ENCODE measurements at places on chromosomes 4 and X.

GRCh38 chr4:7926822-7927221 lies 12.8 kb downstream of the AFAP1 start:
- no peak for DNase-seq

- DNase-seq, result no peak
Measured at GRCh38 chr4:94758141-94758699, 465 bp downstream of the BMPR1B start.

- no peak for DNase-seq
Measured at GRCh38 chr4:114694770-114695169, 96.2 kb downstream of the UGT8 start.

GRCh38 chrX:40530509-40530908 lies 50.3 kb upstream of the ATP6AP2 start:
- DNase-seq, result no peak

DNA sequence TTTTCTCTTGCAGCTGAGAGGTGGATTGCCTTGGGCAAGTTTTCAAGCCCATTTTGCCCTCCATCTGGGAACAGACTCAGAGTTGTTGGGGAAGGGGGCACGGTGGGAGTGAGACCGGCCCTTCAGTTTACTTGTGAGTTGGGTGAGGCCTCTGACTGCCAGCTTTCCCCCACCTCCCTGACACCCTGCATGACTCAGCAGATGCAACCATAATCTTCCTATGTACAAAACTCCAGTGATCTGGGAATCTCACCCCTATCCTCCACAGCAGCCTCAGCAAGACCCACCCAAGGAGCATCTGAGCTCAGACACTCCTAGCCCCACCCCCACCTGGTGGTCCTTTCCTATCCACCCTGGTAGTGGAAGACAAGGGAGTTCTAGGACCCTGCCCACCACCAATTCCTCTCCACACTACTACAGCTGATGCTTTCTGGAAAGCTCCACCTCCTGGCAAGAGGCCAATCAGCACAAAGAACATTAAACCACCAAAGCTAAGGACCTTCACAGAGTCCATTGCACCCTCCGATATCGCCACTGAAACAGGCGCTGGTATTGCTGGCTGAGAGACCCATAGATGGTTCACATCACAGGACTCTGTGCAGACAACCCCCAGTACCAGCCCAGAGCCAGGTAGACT lies 99.4 kb upstream of the STK26 start:
- DNase-seq, result no peak

DNA sequence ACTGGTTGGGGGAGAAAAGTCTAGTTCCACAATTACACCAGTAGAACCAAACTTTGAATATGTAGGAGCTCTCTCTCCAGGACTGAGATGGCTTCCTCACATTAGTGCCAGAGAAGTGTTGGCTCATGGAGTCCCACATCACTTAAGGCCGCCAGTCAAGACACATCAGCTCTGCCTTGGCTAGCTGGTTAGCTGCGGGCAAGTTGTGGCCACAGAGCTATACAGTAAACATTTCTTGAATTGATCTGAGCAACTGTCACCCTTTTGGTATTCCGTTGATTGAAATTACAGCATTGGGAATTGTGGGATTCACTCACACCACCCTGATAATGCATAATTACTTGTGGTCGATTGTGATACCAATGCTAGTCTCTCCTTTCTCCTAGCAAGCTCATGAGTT lies 76.2 kb downstream of the LNX1 start:
- no peak for DNase-seq

DNA sequence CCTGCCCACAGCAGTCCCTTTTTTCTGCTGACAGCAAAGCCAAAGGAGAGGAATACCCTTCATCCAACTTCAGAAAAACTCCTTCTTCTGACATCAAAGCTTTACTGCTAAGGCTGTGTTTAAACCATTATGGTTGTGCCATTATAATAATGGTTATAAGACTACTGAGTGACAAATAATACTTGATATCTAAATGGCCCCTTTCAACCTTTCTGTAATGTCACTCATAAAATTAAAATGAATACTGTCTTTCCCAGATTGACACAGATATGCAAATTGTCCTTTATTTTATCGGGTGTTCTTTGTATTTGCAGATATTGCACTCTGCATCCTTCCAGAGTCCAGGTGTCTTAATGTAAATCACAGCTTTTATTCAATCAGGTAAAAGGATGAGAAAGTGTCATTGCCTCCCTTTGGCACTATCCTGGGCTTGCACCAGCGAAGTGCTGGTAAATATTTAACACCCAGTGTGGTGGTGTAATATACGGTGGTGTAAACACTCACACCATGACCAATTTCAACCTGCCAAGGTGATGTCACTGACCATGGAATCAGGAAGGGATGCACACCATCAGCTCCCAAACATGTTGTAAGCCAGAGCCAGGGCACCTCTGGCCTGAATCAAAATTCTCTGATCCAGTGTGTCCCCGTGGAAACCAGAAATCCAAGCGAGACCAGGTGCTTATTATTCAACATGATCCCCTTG lies 139.4 kb upstream of the TENM3 start:
- no peak for DNase-seq

DNA sequence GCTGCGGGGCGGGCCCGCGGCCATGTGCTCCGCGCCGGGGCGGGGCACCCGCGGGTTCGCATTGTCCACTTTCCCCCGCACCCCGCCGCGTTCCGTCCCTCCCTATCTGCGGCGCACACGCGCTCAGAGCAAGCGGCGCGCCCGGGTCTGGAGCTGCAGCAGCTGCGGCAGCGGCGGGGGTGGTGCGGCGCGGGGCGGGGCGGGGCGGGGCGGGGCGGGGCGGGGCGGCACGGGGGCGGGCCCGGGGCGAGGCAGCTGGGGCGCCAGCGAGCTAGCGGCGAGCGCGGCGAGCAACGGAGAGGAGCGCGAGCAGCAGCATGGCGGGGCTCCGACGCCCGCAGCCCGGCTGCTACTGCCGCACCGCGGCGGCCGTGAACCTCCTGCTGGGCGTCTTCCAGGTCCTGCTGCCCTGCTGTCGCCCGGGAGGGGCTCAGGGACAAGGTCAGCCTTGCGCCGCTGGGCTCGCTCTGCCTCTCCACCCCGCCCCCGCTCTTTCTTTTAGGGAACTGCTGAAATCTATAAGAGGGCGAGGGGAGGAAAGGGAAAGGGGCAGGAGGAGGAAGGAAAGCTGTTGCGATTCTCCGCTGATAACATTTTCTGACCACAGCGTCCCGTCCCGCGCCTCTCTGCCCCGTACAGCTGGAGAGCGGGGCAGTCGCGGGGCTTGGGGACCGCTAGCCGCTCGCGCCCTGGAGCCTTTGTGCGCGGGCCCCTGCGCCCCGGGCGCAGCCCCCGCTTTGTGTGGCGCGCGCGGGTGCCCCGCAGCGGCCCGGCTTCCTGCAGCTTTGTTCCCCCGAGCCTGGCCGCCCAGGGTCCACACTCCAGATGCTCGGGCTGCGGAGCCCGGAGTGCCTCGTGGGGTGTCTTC lies at the start of gene TMEM131L:
TMEM131L (plus strand) TSS at position 280 of the 868 bp plus-strand sequence; CDS start at position 318, 38 bp downstream.
- DNase-seq, result peak; percentile 59

- DNase-seq, result peak; percentile 48
Measured at GRCh38 chr4:140094438-140095420, 59.3 kb downstream of the MAML3 start.

- no peak for DNase-seq
Measured at GRCh38 chr4:107314156-107314555, 278.0 kb upstream of the DKK2 start.

DNA sequence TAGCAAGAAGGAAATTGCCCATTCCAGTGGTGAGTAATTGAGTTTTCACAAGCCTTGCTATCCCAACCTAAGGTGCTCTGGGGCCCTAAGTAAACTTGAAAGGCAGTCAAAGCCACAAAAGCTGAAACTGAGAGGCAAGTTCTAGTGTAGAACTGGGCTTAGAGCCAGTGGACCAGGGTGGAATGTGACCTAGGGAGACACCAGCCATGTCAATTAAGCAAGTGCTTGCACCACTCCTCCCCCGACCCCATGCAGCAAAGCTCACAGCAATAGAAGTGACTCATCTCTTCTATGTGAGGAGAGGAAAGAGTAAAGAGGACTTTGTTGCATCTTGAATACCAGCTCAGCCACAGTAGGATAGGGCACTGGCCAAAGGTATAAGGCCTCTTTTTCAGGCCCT lies 486.1 kb upstream of the POU3F4 start:
- no peak for DNase-seq

- peak; percentile 80 for DNase-seq
Measured at GRCh38 chr4:153521999-153522801, 56.0 kb downstream of the TMEM131L start.

DNA sequence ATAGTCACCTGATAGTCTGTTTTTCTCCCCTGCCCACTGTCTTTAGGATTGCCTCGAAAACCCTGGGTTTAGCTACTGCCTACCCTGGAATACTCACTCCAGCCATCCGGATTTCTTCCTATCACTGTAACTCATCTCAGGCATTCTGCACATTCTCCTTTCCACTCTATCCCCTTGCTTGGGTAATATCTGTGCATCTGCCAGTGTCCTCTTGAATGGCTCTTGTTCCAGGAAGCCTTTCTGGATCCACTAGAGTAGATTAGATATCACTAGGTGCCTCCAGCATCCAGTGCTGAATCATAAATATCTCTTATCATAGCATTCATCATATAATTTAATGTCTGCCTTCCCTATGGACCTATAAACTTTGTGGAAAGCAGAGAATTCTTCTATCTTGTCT lies 17.1 kb upstream of the GALNT7 start:
- no peak for DNase-seq

- DNase-seq, result no peak
Measured at GRCh38 chrX:2676794-2677675, 14.1 kb upstream of the CD99 start.

DNA sequence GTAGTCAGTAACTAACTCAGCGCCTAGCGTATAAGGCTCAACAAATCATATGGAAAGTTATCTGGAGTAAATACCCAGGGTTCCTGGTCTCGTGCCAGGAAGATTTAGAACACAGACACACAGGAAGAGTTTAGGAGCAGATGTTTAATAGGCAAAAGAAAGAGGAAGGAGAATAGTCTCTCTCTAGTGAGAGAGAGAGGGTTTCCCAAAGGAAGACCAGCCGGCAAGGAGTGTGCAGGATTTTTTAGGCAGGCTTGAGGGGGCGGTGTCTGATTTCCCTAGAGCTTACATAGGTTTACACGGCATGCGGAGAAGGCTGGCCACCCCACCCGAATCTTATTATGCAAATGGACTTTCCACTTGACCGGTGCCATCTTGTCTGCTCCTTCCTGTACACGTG lies 284.0 kb upstream of the FRG1 start:
- no peak for DNase-seq

- no peak for DNase-seq
Measured at GRCh38 chr4:55754754-55755350, 64.7 kb upstream of the EXOC1L start.

GRCh38 chr4:133146574-133147241 lies 2.4 kb upstream of the PCDH10 start:
- no peak for DNase-seq

DNA sequence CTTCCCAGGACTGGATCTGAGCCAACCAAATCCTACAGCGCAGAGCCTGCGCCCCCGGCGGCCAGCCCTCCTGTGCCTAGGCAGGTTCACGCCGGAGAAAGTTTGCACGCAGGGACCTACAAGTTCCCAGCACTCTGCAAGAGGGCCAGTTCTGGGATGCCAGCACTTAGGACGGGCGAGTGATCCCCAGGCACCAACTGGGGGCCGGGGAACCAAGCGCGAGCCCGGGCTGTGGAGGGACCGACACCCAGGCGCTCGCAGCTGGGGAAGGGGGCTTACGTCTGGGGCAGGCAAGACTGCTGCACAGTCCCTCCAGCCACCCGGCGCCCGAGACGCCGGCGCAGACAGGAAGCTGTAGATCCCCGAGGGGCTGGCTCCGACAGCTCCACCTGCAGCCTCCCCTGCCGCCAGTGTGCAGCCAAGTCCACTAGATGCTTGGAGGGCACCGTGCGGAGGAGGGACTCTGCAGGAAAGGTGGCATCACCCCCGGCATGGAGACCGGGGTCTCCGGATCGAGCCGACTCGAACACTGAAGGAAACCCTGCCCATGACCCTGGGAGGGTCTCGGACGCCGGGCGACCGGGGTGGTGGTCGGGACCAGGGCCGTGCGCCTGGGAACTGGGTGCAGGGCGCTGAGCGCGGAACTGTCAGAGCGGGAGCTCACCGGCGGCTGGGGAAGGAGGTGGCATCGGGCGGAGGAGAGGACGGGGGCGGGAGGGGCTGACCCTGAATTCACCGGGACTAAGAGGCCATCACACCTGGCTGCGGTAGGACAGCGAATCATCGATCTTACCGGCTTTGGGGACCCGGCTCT lies 566 bp downstream of the CORIN start:
- peak; percentile 37 for DNase-seq

- DNase-seq, result no peak
Measured at GRCh38 chrX:750812-751211, 120.2 kb downstream of the SHOX start.

GRCh38 chr4:7032596-7032995 lies 10.6 kb upstream of the TADA2B start:
- DNase-seq, result no peak

GRCh38 chr4:23322732-23323131 lies 567.1 kb downstream of the PPARGC1A start:
- no peak for DNase-seq

GRCh38 chr4:8280158-8280875 lies 10.8 kb downstream of the HTRA3 start:
- no peak for DNase-seq

- no peak for DNase-seq
Measured at GRCh38 chrX:11010476-11010875, 100.7 kb upstream of the HCCS start.

DNA sequence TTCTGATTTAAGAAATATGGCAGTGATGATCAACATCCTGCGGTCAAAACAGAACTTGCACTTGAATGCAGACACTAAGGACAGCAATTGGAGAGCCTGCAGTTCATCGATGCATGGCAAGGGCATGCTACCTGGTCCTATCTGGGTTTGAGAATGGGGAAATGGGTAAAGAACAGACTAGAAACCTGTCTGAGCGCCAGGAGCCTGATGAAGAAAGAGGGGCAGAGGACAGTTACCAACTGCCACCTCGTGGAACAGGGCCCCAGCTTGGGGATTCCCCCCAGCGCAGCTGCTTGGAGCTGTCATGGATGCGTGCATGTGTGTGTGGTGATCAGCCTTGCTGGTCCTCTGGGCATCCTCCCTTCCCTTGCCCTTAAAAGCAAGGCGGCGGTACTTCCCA lies 30.2 kb upstream of the NKRF start:
- DNase-seq, result no peak

DNA sequence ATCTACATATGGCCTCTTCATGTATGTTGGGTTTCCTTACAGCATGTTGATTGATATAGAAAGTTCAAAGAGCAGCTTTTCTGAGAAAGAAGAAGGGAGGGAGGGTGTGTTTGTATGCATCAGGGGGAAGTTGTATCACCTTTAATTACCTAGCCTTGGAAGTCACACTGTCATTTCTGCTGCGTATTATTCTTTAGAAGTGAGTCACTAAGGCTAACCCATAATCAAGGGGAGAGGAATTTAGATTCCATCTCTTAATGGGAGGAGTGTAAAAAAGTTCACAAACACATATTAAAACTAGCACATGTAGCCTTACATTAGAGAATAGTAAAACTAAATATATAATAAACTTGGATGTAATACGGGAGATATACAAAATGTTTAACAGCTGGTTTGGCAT lies 86.5 kb upstream of the CBLL2 start:
- DNase-seq, result no peak

- DNase-seq, result no peak
Measured at GRCh38 chrX:148871422-148872160, 371.2 kb downstream of the AFF2 start.

- no peak for DNase-seq
Measured at GRCh38 chr4:171582961-171583581, 230.1 kb upstream of the GALNTL6 start.

- DNase-seq, result no peak
Measured at GRCh38 chrX:13014111-13015096, 30.0 kb downstream of the FAM9C start.

- peak; percentile 72 for DNase-seq
Measured at GRCh38 chr4:16225863-16226815, at the start of gene TAPT1. Gene TAPT1 (minus strand): TSS chr4:16226471. CDS start chr4:16226457, 14 bp downstream.

GRCh38 chrX:130575831-130576389 lies 174.1 kb downstream of the RBMX2 start:
- DNase-seq, result peak; percentile 1

Measured in CD8-positive, alpha-beta memory T cell (primary cell).